ENCODE measurements at places on chromosomes 13 and 19. TPM values are rescaled to one million over a fixed set of nuclear protein-coding genes. Genes with fewer than 3 reads are reported as not detected.

IGFLR1 gene
- total RNA-seq: 14.2 TPM

C19orf47 gene
- total RNA-seq: 10.2 TPM

POU2F2 gene
- 0.88 TPM for total RNA-seq

FPR3 gene
- total RNA-seq: 2.7 TPM

- no peak for DNase-seq
Observed at GRCh38 chr13:78784014-78784750, 125.2 kb upstream of the OBI1 start.

GRCh38 chr13:61672756-61673155 is 257.1 kb upstream of the PCDH20 start:
- DNase-seq: no peak

DNA sequence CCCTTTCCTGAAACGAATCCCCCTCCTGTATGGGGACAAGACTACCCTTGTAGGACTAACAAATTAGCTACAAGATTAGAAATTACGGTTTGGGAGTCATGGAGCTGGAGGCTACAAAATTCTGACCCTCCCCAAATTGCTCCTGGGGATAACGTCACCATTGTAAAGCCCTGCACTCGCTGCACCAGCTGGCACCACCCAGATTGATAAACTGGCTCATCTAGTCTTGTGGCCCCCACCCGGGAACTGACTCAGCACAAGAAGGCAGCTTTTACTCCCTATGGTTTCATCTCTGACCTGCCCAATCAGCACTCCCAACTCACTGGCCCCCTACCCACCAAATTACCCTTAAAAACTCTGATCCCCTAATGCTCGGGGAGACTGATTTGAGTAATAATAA is 150.6 kb upstream of the TSC22D1 start:
- peak; percentile 50 for DNase-seq

DNA sequence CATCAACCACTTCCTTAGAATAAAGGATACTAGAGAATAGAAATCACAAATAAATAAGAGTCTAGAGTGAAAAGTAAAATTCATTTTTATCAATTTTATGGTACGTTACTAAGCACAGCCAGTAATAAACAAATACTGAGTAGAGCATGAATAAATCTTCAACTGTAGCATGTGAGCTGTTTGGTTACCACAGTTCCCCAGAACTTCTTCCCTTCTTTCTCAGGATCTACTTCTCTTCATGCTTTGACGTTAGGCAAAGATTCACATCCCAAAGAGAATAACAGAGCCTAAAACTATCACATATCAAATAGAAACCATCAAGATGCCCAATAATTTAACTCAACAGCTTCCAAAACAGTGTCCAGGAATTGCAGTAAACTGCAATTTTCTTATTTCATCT is 7.4 kb downstream of the RUBCNL start:
- DNase-seq: no peak

GRCh38 chr19:52742516-52742915 is 7.7 kb upstream of the ZNF611 start:
- no peak for DNase-seq

GRCh38 chr19:51600940-51601580 is 29.1 kb downstream of the SIGLEC5 start:
- DNase-seq: peak; percentile 61

GRCh38 chr19:18847549-18848463 is 16.0 kb downstream of the UPF1 start:
- no peak for DNase-seq

GRCh38 chr19:35862528-35862927 is 5.8 kb downstream of the KIRREL2 start:
- DNase-seq: no peak

DNA sequence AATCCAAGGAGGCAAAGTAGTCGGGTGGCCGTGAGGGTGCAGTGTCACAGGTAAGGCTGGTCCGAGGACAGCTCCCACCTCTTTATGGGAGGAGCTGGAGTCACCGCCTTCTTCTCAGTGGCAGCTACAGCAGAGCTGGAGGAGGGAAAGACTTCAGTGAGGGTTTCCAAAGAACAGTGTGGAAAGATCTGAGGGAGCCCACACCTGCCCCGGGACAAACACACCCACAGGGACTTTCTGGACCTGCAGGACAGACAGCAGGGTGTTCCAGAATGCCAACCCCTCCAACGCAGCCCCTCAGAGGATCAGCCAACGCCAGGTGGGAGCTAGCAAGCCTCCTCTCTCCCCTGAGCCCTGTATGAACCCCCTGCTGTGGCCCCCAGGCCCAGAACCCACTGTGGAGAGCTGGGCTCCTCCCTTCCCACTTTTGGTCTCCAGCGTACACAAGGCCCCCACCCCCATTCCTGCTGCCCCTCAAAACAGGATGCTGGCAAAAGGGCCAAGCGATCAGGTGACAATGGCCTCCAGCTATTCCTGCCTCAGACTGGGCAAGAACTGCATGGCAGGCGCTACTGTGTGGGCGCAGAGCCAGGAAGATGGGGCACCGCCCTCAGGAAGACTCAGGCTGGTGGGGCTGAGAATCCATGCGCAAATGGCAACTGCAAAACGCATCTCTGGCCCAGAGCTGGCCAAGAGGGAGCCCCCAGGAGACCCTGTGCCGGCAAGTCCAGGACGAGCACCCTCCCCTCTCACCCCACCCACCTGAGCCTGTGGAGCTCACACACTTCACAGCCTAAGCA is 3.5 kb upstream of the CD320 start:
- DNase-seq: peak; percentile 56
